Inflammatory macrophage treated with lipopolysaccharide for 4 hours (primary cell): ENCODE measurements at places on chromosomes 3 and 15.

DNA sequence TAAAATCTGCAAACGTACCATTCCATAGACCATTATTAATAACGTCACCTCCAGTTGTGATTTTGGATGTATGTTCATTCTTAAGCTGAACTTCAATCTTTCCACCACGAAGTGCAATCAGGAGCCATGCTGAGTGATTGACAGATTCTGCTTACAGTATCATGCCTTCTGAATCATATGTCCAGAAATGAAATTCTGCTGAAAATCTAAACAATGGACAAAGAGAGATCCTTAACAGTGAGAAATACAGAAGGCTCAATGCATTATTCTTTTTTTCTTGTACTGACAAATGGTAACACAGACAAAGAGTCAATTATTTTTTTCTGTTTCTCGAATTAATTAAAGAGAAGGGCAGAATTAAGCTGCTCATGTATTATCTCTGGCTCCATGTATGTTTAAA, 1114.5 kb downstream of the EPHA3 start:
- DNase-seq: no peak

GRCh38 chr15:41004490-41004889, 51.2 kb downstream of the CHAC1 start:
- DNase-seq: no peak

- no peak for DNase-seq
These were observed 172.3 kb downstream of the MYRIP start for GRCh38 chr3:39981547-39982184.

GRCh38 chr15:90667073-90667754, 49.9 kb upstream of the BLM start:
- no peak for DNase-seq

GRCh38 chr3:61340931-61341461, 89.7 kb upstream of the FHIT start:
- no peak for DNase-seq

GRCh38 chr15:68380456-68380855, 51.5 kb downstream of the ITGA11 start:
- no peak for DNase-seq

- no peak for DNase-seq
These were observed 11.1 kb downstream of the RBMS3 start for GRCh38 chr3:29291982-29292363.

DNA sequence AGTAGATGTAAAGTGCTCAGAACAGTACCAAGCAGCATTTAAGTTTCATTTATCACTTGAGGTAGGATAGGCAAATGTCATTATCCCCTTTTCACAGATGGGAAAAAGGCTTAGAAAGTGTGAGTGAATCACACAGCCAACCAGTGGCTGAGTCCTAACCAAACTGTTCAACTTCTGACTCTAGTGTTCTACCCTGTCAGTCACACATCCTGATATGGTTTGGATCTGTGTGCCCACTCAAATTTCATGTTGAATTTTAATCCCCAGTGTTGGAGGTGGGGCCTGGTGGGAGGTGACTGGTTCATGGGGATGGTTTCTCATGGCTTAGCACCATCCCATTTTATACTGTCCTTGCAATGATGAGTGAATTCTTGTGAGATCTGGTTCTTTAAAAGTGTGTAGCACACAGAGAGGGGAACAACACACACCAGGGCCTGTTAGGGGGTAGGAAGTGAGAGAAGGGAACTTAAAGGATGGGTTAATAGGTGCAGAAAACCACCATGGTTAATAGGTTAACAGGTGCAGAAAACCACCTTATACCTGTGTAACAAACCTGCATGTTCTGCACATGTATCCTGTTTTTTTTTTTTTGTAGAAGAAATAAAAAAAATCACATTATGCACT, 304.7 kb downstream of the SUCLG2 start:
- DNase-seq: no peak

DNA sequence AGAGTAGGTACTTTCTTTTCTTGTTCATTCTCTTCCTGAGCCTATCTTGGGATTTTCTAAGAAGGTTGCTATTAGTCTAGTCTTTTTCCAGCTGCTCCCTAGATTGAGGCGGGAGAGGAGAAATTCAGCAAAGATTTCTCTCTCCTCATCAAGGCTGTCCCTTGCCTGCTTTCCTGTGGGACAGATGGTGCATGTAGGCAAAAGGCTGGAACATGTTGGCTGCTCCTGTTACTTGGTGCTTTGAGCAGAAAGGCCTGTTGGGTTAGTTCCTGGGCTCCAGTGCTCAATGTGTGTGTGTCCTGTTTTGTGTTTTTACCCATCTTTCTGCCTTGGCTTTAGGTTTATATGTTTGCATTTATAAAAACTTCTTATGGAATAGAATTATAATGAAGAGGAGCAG, 9.1 kb upstream of the SNRPN start:
- no peak for DNase-seq

- no peak for DNase-seq
These were observed 653 bp downstream of the MYO5C start for GRCh38 chr15:52294881-52295420.

GRCh38 chr3:195032955-195033354, 238.0 kb downstream of the XXYLT1 start:
- DNase-seq: no peak

DNA sequence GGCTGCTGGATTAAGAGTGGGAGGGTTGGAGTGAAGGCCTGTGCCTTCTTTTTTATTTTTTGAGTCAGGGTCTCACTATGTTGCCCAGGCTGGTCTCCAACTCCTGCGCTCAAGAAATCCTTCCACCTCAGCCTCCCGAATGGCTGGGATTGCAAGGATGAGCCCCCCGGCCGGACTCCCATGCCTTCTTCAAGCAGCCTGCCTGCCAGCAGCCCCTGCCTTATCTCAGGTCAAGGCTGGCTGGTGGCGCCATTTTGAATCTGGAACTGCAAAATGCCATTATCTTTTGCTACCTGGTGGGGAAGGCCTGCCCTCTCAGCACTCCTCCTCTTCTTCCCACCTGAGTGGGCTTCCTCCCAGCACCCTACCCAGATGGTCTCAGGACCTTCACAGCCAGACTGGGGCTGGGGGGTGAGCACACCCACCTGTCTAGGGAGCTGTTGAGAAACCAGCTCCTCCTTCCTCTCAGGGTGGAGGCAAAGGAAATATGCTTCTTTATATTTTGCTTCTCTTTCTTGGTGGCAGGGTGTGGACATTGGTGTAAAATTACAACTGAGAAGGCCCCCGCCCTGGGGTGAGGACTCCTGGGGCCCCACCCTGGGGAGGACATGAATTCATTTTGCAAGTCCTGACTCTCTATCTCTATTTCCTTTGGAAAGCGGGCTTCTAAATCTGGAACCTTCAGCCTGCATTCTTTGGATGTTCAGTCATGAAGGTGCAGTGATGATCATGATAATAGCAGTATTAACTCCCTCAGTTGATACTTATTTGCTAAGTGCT, 7.7 kb upstream of the FLNB start:
- DNase-seq: no peak

DNA sequence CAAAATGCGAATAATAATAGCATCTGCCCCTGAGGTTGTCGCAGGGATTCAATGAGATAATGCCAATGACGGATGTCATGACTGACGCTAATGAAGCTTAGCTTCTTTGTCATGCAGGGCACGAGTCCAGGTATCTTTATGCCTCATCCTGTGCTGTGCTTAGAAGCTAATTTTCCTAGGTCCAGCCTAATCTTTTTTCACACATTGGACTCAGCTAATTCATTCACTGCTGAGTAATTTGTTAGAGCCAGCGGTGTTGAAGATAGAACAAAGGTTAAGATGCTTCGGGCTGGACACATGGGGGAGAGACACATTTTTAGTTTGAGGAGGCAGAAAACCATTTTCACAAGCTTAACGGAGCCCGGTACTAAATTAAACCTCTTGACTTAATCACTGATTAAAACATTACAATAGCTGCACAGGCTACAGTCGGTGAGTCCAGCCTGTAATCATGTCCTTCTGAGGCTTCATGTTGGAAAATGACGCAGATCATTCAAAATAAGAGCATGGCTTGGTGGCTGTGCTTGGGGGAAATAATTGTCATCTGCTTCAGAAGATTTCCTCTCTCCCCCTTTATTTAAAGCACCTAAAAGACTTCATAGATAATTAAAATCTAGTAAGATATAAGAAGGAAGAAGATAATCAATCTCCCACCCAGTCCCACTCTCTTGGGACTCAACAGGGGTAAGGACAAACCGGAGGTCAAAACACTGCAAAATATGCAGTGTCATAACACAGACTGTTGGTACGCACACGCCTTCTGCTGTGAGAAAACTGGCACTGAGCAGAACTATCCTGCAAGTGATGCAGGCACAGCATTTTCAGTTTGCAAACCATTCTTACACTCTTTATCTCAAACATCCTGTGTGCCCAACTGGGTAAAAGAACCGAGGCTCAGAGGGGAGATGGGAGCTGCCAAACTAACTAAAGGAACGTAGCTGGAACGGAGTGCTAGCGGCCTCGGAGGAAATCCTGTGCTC, 3.3 kb upstream of the CCDC174 start:
- DNase-seq: no peak

DNA sequence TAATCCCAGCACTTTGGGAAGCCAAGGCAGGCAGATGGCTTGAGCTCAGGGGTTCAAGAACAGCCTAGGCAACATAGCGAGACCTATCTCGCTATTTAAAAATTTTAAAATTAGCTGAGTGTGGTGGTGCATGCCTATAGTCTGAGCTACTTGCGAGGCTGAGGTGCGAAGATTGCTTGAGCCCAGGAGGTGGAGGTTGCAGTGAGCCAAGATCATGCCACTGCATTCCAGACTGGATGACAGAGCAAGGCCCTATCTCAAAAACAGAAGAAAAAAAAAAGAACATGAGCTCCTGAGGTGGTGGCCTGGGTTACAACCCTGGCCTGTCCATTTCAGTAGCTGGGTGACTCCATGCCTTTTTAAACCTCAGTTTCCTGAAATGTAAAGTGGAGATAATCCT, 7.2 kb downstream of the DNASE1L3 start:
- no peak for DNase-seq

DNA sequence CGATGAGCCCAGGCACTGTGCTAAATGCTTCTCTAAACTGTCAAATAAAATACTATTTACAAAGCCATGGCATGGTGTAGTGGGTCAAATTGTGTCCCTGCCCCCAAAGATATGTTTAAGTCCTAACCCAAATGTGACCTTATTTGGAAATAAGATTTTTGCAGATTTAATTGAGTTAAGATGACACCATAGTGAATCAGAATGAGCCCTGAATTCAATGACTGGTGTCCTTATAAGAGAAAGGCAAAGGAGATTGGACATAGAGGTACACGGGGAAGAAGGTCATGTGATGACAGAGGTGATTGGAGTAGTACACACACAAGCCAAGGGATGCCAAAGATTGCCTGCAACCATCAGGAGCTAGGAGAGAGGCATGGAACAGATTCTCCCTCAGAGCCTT, 121.6 kb upstream of the VEPH1 start:
- no peak for DNase-seq

DNA sequence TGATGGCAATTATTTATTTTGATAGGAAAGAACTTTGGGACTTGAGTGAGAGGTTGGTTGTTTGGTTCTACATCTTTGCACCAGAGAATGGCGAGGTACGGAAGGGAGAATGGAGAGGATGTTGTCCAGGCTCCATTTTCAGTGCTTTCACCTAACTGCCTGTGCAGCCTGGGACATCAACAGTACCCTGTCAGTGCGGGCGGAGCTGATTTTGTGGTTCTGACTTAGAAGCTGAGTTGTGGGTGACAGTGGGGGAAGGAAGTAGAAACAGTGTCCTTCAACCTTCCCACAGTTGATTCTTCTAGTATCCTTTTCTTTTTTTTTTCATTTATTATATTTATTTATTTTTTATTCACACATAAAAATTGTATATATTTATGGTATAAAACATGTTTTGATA, 95.3 kb downstream of the TIGIT start:
- DNase-seq: no peak

DNA sequence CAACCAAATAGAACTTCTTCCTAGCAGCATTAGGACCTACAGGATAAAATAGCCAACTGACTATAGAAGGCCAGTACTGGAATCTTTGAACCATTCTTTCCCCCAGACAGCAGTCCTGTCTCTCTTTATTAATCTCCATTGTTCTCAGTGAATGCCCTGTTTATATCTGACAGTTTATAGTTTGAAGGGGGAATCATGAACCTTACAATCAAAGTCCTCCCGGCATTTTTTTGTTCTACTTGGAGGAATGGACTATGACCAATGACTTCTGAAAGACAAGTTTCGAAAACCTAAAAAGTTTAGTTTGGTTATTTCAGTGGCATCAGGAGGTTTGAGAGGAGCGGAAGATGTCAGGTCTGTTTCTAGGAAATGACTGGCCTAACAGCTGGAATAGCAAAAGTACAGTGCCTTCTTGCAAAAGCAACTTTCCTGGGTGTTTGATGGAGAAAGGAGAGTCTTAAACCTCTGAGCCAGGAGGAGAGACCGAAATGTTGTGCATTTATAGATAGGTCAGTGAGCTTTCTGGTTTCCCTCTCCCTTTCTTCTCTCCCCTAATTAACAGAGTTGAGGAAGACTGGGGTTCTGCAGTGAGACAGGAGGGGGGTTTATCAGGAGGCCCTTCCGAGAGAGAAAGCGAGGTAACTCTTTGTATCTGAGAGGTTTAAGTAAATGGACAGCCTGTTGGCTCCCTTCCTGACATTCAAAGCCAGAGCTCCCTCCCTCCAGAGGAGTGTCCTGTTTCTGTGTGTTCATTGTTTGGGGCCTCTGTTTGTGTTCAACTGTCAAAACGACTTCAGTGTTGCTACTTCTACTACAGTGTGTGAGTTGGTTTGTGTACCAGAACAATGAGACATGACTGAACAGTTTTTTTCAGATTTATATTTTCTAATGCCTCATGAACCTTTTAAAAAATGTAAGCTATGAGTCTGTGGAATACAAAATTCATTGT, 383.0 kb upstream of the RARB start:
- DNase-seq: no peak

DNA sequence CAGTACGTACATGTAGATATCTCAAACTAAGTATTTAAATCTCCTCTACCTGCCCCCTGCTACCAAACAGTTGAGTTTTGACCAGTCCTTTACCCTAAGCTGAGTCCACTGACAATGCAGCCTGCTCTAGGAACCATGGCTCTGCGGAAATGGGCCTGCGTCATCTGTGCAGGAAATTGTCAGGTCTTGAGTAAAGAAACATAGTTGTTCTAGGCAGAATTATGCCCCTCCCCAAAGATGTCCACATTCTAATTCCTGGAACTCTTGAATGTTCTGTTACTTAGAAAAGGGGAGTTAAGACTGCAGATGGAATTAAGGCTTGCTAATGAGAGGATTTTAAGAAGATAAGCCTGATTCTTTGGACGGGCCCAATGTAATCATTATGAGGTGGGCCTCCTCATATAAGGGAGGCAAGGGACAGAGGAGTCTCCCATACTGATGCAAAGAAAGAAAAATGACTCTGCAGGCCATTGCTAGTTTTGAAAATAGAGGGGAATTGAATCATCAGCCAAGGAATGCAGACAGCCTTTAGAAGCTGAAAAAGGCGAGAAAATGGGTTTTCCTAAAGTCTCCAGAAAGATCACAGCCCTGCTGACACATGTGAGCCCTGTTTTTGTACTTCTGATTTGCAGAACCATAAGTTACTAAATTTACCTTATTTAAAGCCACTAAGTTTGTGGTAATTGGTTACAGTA, 5.5 kb upstream of the VGLL3 start:
- no peak for DNase-seq

- DNase-seq: no peak
These were observed 75.8 kb downstream of the AAGAB start for GRCh38 chr15:67178569-67179210.

GRCh38 chr15:90099868-90100831, 2.1 kb downstream of the IDH2 start:
- DNase-seq: peak; percentile 17
